ENCODE measurements at places on chromosomes 7 and 10. TPM values are rescaled to one million over a fixed set of nuclear protein-coding genes. Genes with fewer than 3 reads are reported as not detected.
A peak's percentile ranks its signal among the peaks of the same experiment; 100 is the strongest.

DNA sequence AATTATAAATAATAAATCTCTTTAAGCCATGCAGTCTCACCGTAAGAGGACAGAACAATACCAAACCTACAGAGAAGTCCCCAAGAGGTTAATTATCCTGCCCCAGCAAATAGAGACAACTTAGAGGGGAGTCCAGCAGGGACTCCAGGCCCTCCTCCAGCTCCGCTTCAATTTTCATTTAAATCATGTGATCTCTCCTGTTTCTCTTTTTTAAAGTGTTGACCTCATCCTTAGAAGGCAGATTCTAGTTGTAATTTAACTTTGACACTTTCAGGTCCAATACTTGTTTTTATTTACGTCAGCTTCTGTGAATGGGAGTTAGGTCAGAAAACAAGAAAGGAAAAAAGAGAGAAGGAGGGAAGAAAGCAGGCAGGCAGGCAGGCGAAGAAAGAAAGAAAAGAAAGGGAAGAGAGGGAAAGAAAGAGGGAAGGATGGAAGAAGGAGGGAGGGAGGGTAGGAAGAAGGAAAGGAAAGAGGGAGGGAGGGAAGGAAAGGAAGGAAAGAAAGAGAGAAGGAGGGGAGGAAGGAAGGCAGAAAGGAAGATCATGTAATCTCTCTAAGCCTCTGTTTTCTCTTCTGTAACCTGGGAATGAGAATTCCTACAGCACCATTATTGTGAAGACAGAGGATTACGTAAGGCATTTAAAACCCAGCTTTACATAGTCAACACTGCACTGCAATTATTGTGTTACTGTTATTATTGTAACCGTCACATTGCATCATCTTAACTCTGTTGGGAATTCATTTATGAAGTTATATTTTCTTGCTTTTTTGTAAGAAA lies 227.7 kb downstream of the SKIDA1 start:
- peak; percentile 31 for DNase-seq

MYH16 gene
- total RNA-seq = not detected

GRCh38 chr7:86908948-86909347 lies 150.5 kb downstream of the ELAPOR2 start:
- DNase-seq = no peak

GATA3 gene
- not detected for total RNA-seq

DNA sequence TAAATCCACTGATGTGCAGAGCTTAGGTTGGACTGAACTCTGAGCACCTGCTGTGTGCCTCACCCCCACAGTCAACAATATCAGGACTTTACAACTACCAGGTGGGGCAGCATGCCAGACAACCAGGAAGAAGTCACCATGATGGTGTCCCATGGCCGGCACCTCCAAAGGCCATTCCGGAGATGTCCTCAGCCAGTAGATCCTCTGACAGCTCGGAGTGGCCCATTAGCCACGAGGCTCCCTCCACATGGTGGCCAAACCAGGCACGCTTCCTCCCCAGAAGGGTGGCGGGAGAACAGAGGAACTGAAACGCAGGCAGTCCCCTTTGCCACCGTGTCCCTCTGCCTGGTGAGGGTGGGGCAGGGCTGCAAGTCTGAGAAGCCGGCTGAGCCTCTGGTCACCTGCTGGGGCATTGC lies 390.0 kb downstream of the TNS3 start:
- no peak for DNase-seq

DNA sequence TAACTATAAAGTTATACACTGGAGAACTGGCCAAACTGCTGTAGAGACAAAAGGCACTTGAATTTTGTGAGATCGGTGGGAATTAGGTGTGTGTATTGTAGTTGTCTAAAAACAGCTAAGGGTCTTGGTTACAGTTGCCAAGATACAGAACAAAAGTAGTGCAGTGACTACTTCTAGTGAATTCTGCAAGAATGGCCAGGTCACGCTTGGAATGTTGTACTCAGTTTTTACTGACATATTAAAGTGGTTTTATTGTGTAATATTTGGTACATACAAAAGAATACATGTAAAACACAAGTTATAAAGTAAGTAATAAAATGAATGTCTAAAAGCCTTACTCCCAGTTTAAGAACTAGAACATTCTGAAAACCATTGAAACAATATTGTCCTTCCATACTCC lies 42.4 kb downstream of the PRPF18 start:
- peak; percentile 56 for DNase-seq

- DNase-seq = no peak
These were observed 135.2 kb upstream of the CSTF2T start for GRCh38 chr10:51834548-51834947.

- DNase-seq = peak; percentile 71
These were observed 100.4 kb upstream of the PDGFA start for GRCh38 chr7:620056-620455.

- peak; percentile 36 for DNase-seq
These were observed 148.0 kb downstream of the NRCAM start for GRCh38 chr7:108308276-108308675.

DNA sequence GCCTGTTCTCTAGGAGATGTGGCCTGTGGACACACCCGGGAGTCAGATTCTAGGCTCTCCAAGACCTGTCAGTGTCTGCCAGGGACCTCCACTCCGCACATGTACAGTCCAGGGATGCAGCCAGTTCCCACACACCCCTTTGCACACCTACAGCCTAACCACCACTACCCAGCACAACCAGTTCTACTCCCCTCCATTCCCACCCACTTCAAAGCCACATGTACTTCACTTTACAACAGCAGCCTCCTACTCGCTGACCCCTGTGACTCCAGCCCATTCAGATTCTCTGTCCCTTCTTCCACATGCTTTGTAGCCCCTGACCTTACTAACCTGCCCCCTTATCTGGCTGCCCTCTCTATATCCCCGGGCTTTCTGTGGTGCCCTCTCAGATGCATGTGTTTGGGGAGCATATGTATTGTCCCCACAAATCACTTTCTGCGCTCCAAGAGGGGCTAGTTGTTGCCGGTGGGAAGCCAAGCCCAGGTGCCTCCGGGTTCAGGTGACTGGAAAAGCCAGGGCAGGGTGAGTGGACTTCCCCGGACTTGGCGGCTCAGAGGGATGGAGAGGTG lies 7.2 kb downstream of the LBX1 start:
- no peak for DNase-seq

TPK1 gene
- total RNA-seq = 3.5 TPM

- no peak for DNase-seq
These were observed 30.6 kb downstream of the ADARB2 start for GRCh38 chr10:1706711-1707110.

NYAP1 gene
- 0.64 TPM for total RNA-seq

DKK1 gene
- total RNA-seq = 84.4 TPM

GRCh38 chr7:20348125-20348807 lies 17.6 kb downstream of the ITGB8 start:
- no peak for DNase-seq

GPC2 gene
- 0.43 TPM for total RNA-seq

ZNF467 gene
- total RNA-seq = 1.3 TPM

- peak; percentile 77 for DNase-seq
These were observed 88.9 kb upstream of the ODAD2 start for GRCh38 chr10:28087661-28088351.

DNA sequence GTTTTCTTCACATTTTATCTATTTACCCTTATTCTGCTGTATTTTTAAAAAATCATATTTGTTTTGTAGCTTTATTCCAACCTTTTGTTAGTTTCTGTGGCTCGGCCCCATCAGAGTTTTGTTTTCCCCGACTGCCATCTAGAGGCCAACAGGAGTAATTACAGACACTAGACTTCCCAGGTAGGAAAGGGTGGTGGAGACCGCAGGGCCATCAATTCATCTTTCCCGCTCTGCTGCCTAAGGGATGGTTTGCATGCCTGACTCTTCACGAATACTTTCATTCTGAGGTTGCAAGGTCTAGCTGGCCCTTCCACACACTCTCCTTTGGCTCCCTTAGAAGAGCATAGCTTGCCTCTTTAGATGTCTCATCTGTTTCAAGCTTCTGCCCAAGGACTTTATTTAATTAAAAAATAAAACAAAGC lies 38.3 kb downstream of the LYZL2 start:
- DNase-seq = peak; percentile 64

DNA sequence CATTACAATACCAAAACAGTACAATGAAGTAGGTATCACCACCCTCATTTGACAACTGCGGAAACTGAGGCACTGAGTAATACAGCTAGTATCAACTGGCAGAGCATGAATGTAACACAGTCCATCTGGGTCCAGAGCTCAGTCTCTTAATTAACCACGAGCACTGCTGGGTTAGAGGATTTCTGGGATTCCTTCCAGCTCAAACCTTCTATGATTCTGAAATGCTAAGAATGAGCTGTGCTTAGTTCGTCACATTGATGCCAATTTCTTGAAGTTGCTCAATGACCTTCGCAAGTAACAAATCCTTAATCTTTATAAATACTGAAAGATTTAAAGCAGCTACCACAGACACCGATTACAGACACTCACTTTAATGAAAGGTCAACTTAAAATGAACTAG lies 62.5 kb downstream of the SGMS1 start:
- peak; percentile 96 for DNase-seq

DNA sequence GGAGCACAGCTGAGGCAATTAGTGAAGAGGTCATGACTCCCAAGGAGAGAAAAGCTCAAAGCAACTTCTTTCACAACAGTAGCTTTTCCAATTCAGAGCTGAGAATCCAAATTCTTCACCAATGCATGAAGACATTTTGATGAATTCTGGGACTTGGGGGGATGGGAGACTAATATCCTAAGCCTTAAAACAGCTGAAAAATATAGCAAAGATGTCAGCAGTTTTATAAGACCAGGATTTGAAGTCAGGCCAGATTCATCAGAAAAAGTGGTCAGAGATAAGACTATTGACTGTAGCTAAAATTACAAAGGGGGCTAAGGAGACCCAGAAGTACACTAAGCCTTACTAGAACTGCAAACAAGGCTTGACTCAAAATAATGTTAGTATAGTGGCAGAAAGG lies 51.6 kb downstream of the GPR141 start:
- no peak for DNase-seq

DNA sequence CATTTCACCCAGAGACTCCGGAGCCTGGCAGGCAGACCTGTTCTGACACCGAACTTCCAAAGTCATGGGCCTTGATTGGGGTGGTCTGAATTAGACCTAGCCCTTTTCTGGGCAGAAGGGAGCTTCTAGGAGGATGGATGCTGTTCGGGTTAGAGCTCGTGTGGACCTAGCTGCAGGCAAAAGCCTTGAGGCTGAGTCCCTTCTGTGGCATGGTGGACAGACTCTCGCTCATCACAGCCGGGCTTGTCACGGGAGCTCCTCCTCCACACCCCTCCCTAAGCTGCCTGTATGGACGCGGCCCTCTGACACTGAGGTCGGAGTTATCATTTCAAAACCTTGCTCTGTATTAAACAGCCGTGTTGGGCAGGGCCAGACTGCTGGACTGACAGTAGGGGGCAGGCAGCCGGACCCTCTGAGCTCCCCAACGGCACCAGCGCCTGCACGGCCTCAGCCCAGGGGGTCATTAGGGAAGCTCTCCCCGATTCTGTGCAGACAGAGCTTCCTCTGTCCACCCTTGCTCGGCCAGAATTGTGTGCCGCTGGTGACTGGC lies 2.2 kb downstream of the IRF5 start:
- no peak for DNase-seq

- no peak for DNase-seq
These were observed 105.5 kb upstream of the AKR1E2 start for GRCh38 chr10:4720463-4720862.

DNA sequence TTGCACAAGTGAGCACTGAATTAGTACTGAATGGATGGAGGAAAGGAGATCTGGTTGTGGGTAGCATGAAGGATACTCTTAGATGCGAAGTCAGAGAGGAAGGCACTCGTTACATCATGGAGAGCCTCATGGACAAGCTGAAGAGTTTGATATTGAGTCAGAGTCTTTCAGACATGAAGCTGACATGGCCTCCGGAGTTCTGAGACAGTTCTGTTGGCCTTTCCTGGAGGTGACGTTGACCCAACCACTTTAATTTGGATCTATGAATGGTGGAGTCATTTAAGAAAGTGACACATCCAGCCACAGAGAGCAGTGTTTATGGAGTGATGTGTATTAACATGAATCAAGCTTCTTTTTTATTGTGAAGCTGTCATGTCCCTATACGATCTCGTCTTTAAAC lies 286.3 kb upstream of the CDC14C start:
- DNase-seq = no peak

- DNase-seq = no peak
These were observed 54.3 kb downstream of the CHN2 start for GRCh38 chr7:29248713-29249382.

- no peak for DNase-seq
These were observed 194.4 kb downstream of the RELN start for GRCh38 chr7:103795107-103795506.

- no peak for DNase-seq
These were observed 200.5 kb downstream of the TCERG1L start for GRCh38 chr10:131111007-131111406.

DNA sequence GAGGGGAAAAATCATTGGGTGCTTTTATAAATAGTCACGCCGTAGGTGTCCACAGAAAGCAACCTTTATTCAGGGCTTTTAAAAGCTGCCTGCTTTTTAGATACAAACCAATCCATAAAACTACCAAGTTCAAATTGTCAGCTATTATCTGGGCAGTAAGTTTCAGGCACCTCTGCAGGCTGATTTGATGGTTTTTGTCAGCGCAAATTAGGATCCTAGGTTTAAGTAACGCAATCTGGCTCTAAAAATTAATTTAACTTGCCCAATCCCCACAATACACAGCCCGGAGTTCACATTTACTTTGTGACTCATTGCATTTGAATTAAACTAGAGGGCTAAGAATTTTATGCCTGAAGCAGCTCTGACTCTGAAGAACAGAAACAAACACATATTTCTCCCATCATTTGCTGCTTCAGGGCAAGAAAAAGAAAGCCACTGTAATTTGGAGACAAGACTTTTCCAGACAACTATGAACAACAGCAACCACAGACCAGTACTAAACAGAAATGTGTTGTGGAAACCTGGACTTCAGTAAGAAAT lies 43.3 kb downstream of the NRP1 start:
- peak; percentile 90 for DNase-seq

DNA sequence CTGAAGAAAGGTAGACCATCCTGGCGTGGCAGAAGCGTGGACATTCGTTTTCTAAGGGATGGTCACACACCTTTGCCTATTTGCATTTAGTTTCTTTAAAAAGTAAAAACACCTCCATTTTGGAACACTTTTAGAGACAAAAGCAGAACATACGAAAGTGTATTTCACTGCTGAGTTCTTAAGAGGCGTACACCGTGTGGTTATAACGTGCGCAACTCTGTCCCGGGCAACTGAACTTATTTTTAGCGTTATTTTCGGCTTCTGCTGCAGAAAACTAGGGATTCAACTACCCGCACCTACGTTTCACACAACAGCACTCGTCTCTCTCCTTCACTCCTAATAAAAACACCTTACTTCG lies 557 bp upstream of the LSM8 start:
- peak; percentile 8 for DNase-seq

- DNase-seq = no peak
These were observed 16.5 kb downstream of the KDM7A start for GRCh38 chr7:140160308-140160707.

GRCh38 chr10:76711222-76711997 lies 926.2 kb downstream of the KCNMA1 start:
- DNase-seq = no peak

ADGRA1 gene
- total RNA-seq = not detected

ECHDC3 gene
- 1.3 TPM for total RNA-seq

DNA sequence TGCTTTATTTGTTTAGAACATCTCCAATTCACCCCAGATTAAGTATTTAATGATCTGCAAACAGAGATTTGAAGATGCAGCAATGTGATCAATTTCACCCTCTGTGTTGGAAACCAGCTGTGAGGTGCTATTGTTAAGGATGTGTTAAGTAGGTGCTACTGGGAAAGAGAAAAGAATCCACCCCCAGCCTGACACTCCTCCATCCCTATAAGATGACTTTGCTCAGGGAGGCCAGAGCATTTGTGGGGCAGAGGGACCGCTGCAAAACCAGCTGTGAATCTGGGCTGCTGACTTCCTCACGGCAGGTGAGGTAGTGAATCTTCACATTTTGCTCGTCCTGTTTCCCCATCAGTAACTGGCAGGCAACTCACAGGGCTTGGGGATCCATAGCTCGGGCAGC lies 297.5 kb downstream of the GFRA1 start:
- DNase-seq = no peak

Data from fibroblast of villous mesenchyme (primary cell).